ENCODE measurements at places on chromosomes 12 and 14.
A peak's percentile ranks its signal among the peaks of the same experiment; 100 is the strongest.

DNA sequence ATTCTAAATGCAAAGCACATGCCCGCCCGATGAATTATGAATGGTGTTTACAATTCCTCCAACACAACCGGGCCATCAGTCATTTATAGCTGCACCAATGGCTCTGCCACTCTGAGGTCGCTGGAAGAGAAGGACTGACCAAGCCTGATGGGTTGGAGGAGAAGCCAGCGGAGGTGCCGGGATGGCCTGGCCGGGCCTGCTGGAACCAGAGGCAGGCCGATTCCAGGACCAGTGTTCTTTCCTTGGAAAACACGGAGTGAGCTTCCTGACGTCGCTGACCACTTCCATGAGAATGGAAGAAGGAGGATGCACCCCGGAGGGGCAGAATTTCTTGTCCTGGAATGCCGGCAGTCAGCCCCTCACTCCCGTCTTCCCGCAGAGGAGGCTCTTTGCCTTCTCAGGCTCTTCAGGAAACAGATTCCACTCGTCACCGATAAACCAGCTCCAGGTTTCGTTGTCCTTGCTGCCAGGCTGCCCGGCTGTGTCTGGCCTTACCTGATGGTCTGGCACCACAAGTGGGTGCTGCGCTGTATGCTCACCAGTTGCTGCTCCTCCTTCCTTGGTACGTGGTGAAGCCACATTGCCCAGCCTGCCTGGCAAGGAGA, 358.5 kb upstream of the SFSWAP start:
- DNase-seq, result no peak

GRCh38 chr12:69835081-69835480, 10.1 kb downstream of the MYRFL start:
- DNase-seq, result no peak

- peak; percentile 80 for DNase-seq
Observed at GRCh38 chr14:105069871-105070759, 4.9 kb upstream of the GPR132 start.

DNA sequence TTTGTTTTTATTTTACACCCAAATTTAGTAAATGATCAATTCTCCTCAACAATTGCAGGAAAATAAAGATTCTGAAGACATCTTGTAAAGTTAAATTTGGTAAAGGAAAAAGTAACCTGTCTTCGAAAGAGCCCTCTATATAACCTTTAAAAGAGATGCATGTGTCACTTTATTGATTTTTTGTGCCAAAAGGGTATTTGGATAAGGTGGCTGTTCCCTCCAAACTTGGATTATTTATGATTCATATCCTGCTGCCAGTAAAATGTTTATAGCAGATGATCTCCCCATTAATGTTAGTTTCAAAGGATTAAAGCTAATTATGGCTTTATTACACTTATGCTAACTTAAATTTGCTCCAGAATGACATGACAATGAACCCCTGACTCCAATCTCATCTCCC, 98.8 kb downstream of the DUSP6 start:
- no peak for DNase-seq

GRCh38 chr12:79690142-79690637, 574 bp downstream of the PAWR start:
- no peak for DNase-seq

GRCh38 chr14:55074662-55075061, 23.2 kb downstream of the MAPK1IP1L start:
- DNase-seq, result no peak

GRCh38 chr14:30706704-30707103, 84.6 kb downstream of the SCFD1 start:
- DNase-seq, result no peak

DNA sequence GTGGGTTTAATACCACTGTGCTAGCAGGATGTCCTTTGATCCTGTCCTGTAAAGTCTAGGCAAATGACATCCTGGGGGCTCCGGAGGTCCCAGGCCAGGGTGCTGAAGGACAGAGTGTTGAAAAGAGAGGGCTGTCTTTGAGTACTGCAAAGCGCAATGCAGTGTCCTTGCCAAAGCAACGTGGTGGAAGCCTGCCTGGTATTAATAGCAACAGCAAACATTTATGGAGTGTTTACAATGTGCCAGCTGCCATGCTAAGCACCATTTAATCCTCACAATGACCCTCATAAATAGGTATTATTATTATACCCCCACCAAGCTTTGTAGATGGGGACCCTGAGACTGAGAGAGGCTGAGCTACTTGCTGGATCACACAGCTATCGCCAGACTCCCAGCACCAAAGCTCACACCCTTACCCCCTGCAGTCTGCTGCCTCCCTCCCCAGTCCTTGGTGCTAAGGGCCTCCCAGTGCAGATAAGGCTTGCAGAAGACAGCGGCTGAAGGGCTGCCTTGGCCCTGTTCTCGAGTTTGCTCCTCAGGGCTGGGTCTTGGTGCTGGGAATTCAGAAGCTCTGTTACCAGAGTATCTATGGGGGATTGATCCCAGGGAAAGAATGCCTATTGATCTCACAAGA, 427.7 kb downstream of the FUT8 start:
- no peak for DNase-seq

- DNase-seq, result no peak
Observed at GRCh38 chr12:69055280-69055679, 122.3 kb upstream of the CPM start.

DNA sequence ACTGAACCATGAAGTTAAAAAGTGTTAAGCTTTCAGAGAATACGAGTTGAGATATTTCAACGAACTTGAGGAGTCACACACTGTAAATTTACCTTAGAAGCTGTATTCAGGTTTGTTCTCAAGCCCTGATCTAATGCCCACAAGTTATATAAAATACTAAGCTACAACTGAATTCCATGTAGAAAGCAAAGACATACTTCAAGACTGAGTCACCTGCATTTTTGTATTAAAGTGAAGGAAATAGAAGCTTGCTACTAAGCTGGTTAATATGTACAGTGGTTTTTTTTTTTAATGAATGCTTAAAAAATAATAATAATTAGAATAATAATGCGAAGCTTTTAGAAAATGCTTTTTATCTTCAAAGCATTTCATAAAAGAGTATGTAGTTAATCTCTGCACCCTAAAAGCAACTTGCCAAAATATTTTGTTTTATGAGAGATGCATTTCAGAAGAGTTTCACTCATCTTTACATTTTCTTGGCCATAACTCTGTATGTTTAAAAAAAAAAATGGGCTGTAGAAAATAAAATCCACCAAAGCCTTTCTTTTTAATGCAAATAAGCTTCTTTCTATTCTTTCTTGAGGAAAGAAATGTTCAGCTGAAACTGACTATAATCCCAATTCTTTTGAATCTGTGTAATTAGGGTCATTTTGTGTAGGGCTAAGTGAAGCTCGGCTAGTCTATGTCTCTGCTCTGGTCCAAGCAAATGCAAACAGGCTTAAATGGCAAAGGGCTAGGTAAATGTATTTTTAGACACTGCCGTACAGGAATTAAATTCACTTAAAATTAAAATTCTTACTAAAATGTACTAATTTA, 1047.5 kb upstream of the FLRT2 start:
- no peak for DNase-seq

GRCh38 chr12:128991716-128992115, 138.4 kb downstream of the GLT1D1 start:
- no peak for DNase-seq

DNA sequence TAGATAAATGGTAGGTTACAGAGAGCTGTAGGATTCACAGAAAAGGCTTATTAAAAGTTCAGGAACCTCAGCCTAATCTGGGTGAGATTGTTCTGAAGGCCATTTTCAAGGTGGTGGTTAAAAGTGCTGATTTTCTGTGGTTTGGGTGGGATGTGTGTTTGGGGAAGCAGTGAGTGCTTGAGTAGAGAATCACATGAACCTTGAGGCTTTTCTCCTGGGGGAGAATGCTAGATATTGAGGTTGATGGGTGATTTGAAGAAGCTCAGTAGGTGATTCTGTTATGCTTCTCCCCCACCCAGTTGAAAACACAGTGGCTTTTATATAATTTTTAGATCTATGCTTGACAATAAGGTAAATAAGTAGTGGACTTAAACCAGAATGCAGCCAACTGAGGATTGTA, 420.9 kb downstream of the PCNX1 start:
- no peak for DNase-seq

- DNase-seq, result no peak
Observed at GRCh38 chr14:52033101-52033642, 35.7 kb downstream of the NID2 start.

GRCh38 chr14:106802413-106803364, 1276.3 kb downstream of the TMEM121 start:
- DNase-seq, result no peak

- no peak for DNase-seq
Observed at GRCh38 chr14:90849787-90850444, 33.7 kb upstream of the TTC7B start.

DNA sequence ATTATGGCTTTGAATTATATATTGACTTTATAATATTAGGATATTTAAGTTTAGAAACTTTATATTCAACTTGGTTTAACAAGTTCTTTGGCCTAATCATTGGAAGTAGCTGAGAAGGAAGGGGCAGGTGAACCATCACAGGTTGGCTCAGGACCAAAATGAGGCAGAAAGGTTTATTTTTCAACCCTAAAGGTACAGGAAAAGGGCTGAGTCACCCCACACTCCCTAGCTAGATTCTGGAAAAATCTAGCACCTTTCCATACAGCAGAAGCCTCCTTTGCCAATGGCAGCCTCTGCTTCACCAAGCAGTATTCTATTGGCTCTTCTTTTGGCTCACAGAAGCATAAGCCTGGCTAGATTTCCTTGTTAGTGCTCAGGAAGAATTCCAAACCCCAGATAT, 19.3 kb upstream of the MED6 start:
- DNase-seq, result no peak

DNA sequence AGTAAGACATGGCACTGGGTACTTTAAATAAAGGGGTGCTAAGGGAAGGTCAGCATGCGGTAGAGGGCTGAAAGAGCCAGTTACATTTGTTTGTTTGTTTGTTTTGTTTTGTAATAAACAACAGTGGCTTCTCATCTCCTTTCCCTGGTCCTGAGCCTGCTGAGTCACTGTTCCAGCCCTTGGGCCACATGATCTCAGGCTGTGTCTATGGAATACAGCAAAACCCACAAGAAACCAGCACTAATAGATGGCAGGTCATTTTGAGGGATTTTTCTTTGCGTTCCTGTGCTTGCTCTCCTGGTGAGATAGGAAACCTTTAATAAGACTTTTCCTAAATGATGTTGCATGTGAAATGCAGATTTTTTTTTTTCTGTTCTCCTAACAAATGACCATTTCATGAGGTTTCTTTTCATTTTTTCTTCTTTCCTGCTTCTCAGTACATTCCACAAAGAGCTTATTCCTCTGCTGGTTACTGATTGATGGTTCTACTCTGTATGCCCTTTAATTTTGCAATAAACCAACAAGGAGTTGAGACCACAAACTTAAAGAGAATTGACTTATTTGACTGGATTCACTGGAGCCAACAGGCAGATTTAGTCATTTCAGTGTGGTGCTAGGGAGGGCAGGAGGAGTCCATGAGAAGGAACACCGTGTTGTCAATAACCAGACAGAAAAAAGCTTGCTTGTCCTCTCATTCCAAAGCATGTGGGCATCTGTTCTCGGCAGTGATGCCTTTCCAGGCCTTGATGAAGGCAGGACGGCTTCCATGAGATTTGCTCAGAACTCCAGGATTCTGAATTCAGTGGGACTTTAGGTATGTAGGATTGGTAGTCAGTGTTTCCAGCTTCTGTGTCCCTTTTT, 459.2 kb downstream of the RAD51B start:
- no peak for DNase-seq
